Endodermal cell (in vitro differentiated cells): ENCODE measurements at places on chromosomes 16 and 17. TPM values are rescaled to one million over a fixed set of nuclear protein-coding genes. Genes with fewer than 3 reads are reported as not detected.

The SLC5A10 gene
- 0.11 to 0.28 TPM (median 0.17 TPM) in 3 replicates for total RNA-seq

The TLCD3B gene
- total RNA-seq = 3.3 to 5.6 TPM (median 3.7 TPM) in 3 replicates

The SGCA gene
- total RNA-seq = 0.38 and 0.51 TPM in 2 replicates

The CHST5 gene
- 0.26 TPM in 1 of 2 replicates, not detected in the other for total RNA-seq

DNA sequence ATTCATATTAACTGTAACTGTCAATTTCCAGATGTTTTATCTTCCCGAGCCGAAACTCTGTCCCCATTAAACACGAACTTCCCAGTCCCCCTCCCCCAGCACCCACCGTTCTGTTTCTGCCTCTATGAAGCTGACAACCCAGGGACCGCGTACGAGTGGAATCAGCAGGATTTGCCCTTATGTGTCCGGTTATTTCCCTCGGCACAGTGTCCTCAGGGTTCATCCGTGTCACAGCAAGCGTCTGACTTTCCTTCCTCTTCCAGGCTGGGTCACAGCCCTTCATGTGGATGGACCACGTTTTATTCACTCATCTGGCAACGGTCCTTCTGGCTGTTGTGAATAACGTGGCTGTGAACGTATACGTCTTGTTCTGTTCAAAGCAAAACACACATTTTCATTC, 31.3 kb downstream of the METRNL start:
- DNase-seq = no peak

GRCh38 chr16:79601092-79601930, 774 bp upstream of the MAF start:
- DNase-seq = peak; percentile 80

DNA sequence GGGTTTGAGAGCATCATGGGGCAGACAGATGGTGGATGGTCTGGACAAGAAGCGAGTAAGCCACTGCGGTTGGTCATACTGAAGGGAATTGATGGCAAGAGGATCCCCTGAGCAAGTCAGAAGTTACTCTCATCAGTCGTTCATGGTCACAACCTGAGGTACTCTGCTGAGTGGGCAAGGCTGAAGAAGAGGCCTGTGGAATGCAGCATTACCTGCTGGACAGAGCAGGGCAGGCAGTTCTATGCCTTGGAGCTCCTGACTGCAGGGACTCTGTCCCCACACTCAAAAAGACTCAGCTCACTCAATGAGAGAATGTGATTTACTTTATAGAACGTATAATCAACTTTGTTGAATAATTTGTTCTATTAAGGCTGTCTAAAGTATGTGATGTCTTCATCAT, 28.3 kb downstream of the ALDH3A2 start:
- DNase-seq = no peak

DNA sequence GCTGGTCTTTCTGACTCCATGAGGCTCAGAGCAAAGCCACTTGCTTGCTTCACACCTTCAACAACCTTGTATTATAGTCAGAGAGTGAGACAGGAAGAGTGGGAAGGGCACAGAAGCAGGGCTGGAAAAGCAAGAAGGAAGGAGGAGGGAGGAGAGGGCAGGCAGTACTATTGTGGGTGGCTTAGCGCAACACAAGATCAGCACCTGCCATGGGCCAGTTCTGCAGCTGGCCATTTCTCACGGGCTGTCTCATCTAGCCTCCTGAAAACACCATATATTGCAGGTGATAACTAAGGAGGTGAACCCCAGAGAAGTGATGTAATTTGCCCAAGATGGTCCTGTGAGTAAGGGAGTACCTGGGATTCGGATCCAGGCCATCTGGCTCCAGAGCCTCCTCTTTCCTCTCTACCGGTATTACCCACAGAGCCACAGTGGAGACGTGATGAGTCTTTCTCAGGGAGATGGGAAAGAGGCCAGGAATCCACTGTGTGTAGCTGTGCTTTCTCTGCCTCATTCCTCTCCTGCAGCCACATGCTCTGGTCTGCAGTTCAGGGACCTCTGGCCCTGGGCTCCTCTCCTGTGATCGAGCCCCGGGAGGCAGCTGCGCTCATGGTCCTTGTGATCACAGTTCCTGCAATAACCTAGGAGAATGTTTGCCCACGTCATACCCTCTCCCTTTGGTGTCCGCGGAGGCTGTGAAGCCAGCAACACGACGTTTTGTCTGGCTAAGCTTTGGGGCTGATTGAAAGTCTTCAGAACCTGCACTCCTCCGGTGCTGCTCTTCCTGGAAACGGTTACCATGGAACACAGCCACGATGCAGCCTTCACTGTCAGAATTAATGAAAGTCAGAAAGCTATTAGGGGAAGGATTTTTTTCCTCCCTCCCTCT, 178.1 kb upstream of the CCL2 start:
- DNase-seq = no peak
